ENCODE measurements at places on chromosomes 5 and 9. TPM values are rescaled to one million over a fixed set of nuclear protein-coding genes. Genes with fewer than 3 reads are reported as not detected.
A peak's percentile ranks its signal among the peaks of the same experiment; 100 is the strongest.

Gene COQ4
- total RNA-seq = 24.5 TPM

Gene PCDHGB4
- total RNA-seq = 12.6 TPM

Gene RPL35
- 837 TPM for total RNA-seq

Gene IL5
- total RNA-seq = not detected

Gene PIP5K1B
- not detected for total RNA-seq

Gene FSTL4
- total RNA-seq = not detected

Gene TRUB2
- total RNA-seq = 19.8 TPM

Gene HCN1
- total RNA-seq = not detected

Gene TRIM32
- 40.1 TPM for total RNA-seq

Gene FBP2
- total RNA-seq = not detected

Gene AP3B1
- total RNA-seq = 60.3 TPM

Gene RAB3C
- total RNA-seq = not detected

Gene SLC25A2
- 0.48 TPM for total RNA-seq

Gene INSL6
- not detected for total RNA-seq

Gene SLC6A3
- not detected for total RNA-seq

Gene CDK9
- total RNA-seq = 54.9 TPM

Gene OR13D1
- total RNA-seq = not detected

- peak overlapping the region; percentile 80 for H3K27ac ChIP-seq
- no peak overlapping the region for H3K4me3 ChIP-seq
- H3K27me3 ChIP-seq = no peaks in the 10 kb centered on the region
- H3K4me1 ChIP-seq = peaks cover 34% of the 10 kb centered on the region
- DNase-seq = no peak
- H3K36me3 ChIP-seq = peaks cover 21% of the 10 kb centered on the region
Observed at GRCh38 chr5:177142098-177142611, 8.6 kb downstream of the NSD1 start.

- no peak overlapping the region for H3K4me3 ChIP-seq
- H3K36me3 ChIP-seq = no peaks in the 10 kb centered on the region
- no peak overlapping the region for H3K27ac ChIP-seq
- no peak for DNase-seq
Observed at GRCh38 chr9:81078555-81078954, 610.8 kb downstream of the TLE1 start.

DNA sequence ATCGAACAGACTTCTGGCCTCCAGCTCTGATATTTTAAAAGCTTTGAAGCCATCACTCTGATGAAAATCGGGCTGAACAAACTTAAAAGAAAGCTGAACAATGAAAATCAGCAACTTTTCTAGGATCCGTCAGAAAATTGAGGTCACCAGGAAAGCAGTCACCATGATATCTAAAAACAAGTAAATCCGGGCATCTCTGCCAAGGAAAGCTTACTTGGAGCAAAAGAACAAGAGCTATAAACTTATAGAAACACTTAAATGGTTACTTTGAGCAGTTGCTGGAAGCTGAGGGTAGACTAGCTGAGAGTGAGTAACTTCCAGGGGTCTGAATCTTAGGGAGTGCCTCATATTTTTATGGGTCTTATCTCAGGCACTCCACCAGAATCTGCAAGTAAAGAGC lies 1043.0 kb upstream of the CDH18 start:
- H3K4me3 ChIP-seq = no peak overlapping the region
- no peak overlapping the region for H3K27ac ChIP-seq
- peaks cover 10% of the 10 kb centered on the region for H3K27me3 ChIP-seq

DNA sequence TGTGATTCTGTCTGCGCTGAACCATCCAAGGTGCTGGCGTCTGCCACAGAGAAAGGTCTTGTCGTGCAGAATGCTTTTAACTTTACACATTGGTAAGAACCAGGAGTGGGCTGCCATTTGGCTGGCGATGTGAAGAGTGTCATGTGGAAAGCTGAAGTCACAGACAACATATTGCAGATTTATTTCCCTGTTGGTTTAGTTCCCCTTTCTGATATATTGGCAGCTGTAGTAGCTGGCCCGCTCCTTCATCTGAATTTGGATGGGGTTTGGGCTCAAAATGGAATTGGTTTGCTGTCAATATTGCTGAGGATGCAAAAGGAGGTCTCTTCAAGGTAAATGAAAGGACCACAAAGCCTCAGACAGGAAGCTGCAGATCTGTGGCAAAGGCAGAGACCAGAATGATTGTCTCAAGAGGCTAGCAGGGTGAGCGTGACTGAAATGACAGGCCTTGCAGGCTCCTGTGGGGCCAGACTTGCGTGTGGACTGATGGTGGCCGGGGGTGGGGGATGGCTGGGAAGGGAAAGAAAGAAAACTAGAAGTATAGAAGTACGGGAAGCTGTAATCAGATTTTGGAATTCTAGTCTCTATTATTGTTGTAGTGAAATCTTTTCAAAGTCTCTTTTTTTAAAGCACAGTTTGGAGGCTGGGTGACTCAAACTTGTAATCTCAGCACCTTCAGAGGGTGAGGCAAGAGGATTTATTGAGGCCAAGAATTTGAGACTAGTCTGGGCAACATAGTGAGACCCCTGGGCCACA lies 25.1 kb upstream of the CD180 start:
- H3K27ac ChIP-seq = no peak overlapping the region
- H3K36me3 ChIP-seq = no peaks in the 10 kb centered on the region
- no peak overlapping the region for H3K4me3 ChIP-seq

- no peak for DNase-seq
- H3K4me1 ChIP-seq = peaks cover 59% of the 10 kb centered on the region
- H3K27ac ChIP-seq = no peak overlapping the region
Observed at GRCh38 chr5:61414806-61415205, 82.7 kb downstream of the ZSWIM6 start.

GRCh38 chr9:124140941-124141568 lies 116.7 kb upstream of the NEK6 start:
- H3K27me3 ChIP-seq = no peaks in the 10 kb centered on the region
- no peak for DNase-seq
- no peak overlapping the region for H3K27ac ChIP-seq
- H3K36me3 ChIP-seq = no peaks in the 10 kb centered on the region
- H3K4me1 ChIP-seq = peaks cover 19% of the 10 kb centered on the region
- no peak overlapping the region for H3K4me3 ChIP-seq

DNA sequence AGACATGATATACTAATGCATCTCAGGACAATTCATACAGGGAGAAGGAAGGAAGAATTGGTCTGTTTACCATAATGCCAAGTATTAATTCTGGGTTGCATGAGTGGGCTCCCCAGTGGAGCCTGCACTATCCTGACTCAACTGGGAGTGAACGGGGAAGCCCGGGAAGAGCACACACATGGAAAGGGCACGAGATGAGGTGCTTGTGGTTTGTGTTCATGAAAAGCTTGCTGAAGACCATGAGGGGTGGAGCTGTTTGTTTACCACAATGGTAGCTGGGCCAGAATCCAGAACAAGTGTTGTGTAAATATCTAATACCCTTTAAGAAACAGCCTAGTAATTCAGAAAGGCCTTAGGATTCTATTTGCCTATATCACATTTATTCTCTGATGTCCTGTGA lies 44.6 kb downstream of the POC5 start:
- no peak overlapping the region for H3K27ac ChIP-seq
- H3K4me3 ChIP-seq = no peak overlapping the region
- peaks cover 25% of the 10 kb centered on the region for H3K4me1 ChIP-seq
- peaks cover 6% of the 10 kb centered on the region for H3K36me3 ChIP-seq
- no peaks in the 10 kb centered on the region for H3K27me3 ChIP-seq

- peaks cover 5% of the 10 kb centered on the region for H3K4me1 ChIP-seq
- no peak overlapping the region for H3K27ac ChIP-seq
- no peak for DNase-seq
- H3K36me3 ChIP-seq = no peaks in the 10 kb centered on the region
Observed at GRCh38 chr5:157306692-157307471, 41.0 kb downstream of the CYFIP2 start.

DNA sequence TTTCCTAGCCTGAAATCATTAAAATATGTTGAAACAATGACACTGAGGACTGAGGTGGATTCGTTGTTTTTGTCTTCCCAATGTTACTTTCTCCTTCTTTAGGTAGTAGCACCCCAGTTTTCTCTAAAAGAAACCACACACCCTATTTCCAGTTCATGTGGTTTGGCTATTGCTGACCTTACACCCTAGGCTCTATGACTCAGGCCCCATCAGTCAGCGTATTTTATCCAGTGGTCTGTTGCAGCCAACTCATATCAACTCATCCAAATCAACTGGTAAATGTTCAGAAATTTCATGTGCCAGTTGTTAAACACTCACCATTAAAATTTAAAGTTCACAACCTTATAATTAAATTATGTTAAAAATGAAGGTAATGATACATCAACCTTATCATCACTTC lies 44.6 kb upstream of the NFIB start:
- H3K27me3 ChIP-seq = peaks cover 2% of the 10 kb centered on the region
- no peaks in the 10 kb centered on the region for H3K36me3 ChIP-seq
- peaks cover 22% of the 10 kb centered on the region for H3K4me1 ChIP-seq
- no peak overlapping the region for H3K4me3 ChIP-seq

GRCh38 chr9:110410961-110411360 lies 73.3 kb upstream of the TXNDC8 start:
- H3K27ac ChIP-seq = no peak overlapping the region
- no peak for DNase-seq
- peaks cover 3% of the 10 kb centered on the region for H3K27me3 ChIP-seq
- H3K4me1 ChIP-seq = no peaks in the 10 kb centered on the region

DNA sequence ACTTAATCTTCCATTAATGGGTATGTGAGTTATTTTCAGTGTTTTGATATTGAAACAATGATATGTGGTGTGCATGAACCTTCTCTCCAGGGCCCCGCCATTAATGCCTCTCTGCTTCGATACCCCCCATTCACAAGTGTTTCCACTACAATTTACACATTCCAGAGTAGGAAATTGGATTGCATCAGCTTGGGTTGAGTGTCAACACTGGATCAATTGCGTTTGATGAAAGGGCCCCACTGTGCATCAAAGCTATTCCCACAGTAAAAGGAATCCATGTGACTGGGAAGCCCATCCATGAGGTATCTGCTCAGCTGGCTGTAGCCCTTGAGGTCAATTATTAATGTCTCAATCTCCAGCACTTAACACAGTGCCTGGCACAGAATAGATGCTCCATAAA lies 17.8 kb upstream of the LVRN start:
- H3K27me3 ChIP-seq = no peaks in the 10 kb centered on the region
- no peaks in the 10 kb centered on the region for H3K36me3 ChIP-seq
- no peak for DNase-seq

DNA sequence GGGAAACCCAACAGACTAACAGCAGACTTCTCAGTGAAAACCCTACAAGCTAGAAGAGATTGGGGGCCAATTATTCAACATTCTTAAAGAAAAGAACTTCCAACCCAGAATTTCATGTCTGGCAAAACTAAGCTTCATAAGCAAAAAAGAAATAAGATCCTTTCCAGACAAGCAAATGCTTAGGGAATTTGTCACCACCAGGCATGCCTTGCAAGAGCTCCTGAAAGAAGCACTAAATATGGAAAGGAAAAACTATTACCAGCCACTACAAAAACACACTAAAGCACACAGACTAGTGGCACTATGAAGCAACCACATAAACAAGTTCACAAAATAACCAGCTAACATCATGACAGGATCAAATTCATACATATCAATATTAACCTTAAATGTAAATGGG lies 131.1 kb downstream of the OR2K2 start:
- DNase-seq = no peak
- H3K27ac ChIP-seq = no peak overlapping the region
- H3K4me3 ChIP-seq = no peak overlapping the region
- peaks cover 21% of the 10 kb centered on the region for H3K36me3 ChIP-seq
- no peaks in the 10 kb centered on the region for H3K4me1 ChIP-seq
- no peaks in the 10 kb centered on the region for H3K27me3 ChIP-seq

DNA sequence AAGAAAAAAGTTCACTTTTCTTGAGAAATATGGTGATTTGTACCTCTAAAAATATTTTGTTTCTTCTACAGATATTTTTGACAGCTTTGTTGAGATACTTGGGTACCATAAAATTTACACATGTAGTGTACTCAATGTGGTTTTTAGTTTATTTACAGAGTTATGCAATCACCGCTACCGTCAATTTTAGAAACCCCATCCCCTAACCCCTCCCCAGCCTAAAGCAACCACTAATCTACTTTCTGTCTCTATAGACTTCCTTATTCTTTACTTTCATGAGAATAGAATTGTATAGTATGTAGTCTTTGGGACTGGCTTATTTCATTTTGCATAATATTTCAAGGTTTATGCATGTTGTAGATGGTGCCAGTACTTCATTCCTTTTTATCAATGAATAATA lies 45.0 kb upstream of the TDRD7 start:
- DNase-seq = no peak
- no peaks in the 10 kb centered on the region for H3K27me3 ChIP-seq
- H3K4me3 ChIP-seq = no peak overlapping the region
- H3K36me3 ChIP-seq = peaks cover 32% of the 10 kb centered on the region
- no peak overlapping the region for H3K27ac ChIP-seq

- DNase-seq = no peak
- H3K27me3 ChIP-seq = no peaks in the 10 kb centered on the region
- no peak overlapping the region for H3K27ac ChIP-seq
Observed at GRCh38 chr5:81724571-81724970, 26.3 kb downstream of the SSBP2 start.

GRCh38 chr5:160702934-160703333 lies 149.1 kb downstream of the ATP10B start:
- H3K27ac ChIP-seq = no peak overlapping the region
- no peak overlapping the region for H3K4me3 ChIP-seq
- DNase-seq = no peak

GRCh38 chr5:52204310-52204709 lies 583.4 kb upstream of the ITGA1 start:
- no peak for DNase-seq
- H3K36me3 ChIP-seq = no peaks in the 10 kb centered on the region
- H3K27me3 ChIP-seq = peaks cover 5% of the 10 kb centered on the region
- no peaks in the 10 kb centered on the region for H3K4me1 ChIP-seq
- no peak overlapping the region for H3K27ac ChIP-seq

- no peak overlapping the region for H3K27ac ChIP-seq
- H3K4me1 ChIP-seq = peaks cover 55% of the 10 kb centered on the region
- no peak overlapping the region for H3K4me3 ChIP-seq
- H3K36me3 ChIP-seq = no peaks in the 10 kb centered on the region
- DNase-seq = no peak
Observed at GRCh38 chr9:14209399-14210345, 104.3 kb downstream of the NFIB start.

GRCh38 chr5:149175346-149176105 lies 34.2 kb downstream of the ABLIM3 start:
- peaks cover 3% of the 10 kb centered on the region for H3K36me3 ChIP-seq
- DNase-seq = no peak
- H3K4me3 ChIP-seq = no peak overlapping the region
- peaks cover 46% of the 10 kb centered on the region for H3K4me1 ChIP-seq
- no peaks in the 10 kb centered on the region for H3K27me3 ChIP-seq

DNA sequence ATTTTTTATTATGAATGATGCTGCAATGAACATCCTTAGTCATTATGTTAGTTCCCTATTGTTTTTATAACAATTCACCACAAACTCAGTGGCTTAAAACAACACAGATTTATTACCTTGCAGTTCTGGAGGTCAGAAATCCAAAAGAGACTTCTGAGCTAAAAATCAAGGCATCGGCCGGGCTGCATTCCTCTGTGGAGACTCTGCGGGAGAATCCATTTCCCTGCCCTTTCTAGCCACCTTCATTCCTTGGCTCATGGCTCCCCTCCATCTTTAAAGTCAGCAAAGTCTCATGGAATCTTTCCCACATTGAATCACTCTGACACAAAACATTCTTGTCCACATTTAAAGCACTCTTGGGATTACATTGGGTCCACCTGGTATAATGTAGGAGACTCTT lies 38.6 kb downstream of the SNX18 start:
- no peak for DNase-seq
- peaks cover 10% of the 10 kb centered on the region for H3K36me3 ChIP-seq
- peak overlapping the region; percentile 6 for H3K27ac ChIP-seq
- no peak overlapping the region for H3K4me3 ChIP-seq
- no peaks in the 10 kb centered on the region for H3K27me3 ChIP-seq

All from chondrocyte (in vitro differentiated cells).